ENCODE measurements at places on chromosomes 7 and 10.

- DNase-seq: no peak
Measured at GRCh38 chr10:117933036-117933435, 113.7 kb downstream of the RAB11FIP2 start.

- DNase-seq: no peak
Measured at GRCh38 chr7:129391546-129392171, 42.6 kb upstream of the STRIP2 start.

- DNase-seq: no peak
Measured at GRCh38 chr7:41093141-41093540, 609.7 kb downstream of the INHBA start.

DNA sequence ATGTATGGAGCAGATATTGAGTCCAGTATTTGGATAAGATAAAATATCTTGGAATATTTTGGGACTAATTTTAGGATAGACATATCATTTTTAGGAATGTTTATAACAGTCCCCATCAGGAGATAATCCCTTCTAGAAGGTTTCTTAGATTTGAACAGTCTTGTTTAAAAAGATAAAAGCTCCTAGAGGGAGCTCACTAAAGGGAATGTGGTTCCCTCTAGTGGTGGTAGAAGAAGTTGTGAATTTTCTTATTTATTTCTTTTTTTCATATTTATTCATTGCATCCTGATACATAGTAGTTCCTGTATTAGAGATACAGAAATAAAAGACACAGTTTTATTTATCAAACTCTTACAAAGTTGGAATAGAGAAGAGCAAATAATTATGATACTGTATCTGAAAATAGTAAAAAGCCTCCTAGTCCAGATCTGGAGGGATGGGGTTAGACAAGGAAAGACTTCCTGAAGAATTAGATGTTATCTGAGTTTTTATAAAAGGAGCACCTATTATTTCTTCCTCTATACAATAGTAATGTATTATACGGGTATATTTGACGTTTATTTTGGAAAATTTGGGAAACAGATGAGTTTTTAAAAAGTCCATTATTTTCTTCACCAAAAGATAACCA, 24.5 kb upstream of the KLF14 start:
- DNase-seq: no peak

DNA sequence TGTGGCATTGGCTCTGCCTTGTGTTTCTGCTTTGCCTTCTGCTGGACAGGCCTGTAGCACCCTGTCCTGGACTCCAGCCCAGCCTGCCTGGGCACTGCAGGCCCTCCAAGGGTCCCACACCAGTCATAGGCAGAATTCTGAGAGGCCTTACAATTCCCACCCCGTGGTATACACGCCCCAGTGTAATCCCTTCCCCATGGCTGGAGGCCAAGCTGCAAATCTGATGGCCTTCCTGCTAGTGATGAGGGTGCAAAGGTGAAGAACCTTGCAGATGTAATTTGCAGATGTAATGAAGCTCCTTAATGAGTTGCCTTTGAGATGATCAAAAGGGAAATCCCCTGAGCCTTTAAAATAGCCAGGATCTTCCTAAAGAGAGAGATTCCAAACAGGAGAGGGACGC, 325.1 kb upstream of the ZNF32 start:
- no peak for DNase-seq

GRCh38 chr10:75071756-75072155, 39.7 kb upstream of the SAMD8 start:
- DNase-seq: no peak

GRCh38 chr7:132742189-132742612, 165.9 kb upstream of the PLXNA4 start:
- no peak for DNase-seq

Data from left ventricle myocardium inferior (tissue), 1 donor.